ENCODE measurements at places on chromosomes 6 and 20.

GRCh38 chr6:46011188-46012085 lies 4.2 kb downstream of the CLIC5 start:
- peak; percentile 88 for DNase-seq

DNA sequence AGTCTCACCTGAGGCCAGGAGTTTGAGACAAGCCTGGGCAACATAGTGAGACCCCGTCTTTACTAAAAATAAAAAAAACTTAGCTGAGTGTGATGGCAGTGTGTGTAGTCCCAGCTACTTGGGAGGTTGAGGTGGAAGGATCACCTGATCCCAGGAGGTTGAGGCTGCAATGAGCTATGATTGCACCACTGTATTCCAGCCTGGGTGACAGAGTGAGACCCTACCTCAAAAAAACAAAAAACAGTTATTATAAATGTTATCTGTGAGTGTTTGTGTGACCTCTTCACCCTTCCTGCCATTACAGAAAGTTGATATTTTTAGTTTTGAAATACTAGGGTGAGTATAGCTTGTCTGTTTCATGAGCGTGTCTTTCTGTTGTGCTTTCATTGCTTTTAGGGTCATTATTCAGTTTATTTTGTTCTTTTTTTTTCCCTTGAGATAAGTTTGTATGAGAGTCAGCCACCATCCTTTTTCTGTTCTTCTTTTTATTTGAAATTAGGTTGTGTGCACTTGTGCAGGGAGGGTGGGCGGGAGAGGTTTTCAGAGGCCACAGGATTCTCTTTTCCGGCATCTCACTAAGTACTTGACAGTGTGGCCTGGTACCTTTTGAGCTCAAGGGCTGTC lies 26.2 kb downstream of the CDYL start:
- DNase-seq, result no peak

DNA sequence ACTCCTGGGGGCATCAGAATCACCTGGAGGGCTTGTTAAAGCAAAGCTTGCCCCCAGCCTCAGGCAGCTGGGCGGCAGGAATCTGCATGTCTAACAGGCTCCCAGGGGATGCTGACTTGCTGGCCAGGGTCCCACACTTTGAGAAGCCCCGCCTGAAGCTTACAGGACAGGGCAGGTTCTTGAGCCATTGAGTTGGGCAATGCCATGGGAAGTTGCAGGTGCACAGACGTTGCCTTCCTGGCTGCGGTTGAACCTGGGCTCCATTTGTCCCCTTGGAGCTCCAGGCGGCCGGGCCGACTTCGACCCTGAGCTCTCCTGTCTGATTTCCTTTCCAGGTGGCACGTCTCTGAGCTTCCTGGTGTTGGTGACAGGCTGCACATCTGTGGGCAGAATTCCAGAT lies 46.8 kb downstream of the SYNJ2 start:
- no peak for DNase-seq

DNA sequence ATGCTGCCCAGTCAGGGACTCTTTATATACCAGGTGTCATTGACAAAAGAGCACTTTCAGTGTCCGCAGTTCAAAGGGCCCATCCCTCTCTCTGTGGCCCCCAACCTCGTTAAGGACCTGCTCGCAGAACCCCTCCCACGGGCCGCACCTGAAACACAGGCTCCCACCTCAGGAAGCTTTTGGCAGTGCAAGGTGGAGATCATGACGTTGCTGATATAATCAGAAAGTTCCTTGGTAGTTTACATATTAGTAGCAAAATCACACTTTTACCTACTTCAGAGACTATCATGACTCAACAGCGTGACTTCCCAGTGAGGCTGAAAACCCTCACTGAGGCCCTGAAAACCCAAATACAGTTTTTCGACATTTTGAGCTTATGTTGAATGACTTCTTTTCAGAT lies 4.1 kb downstream of the TTLL2 start:
- DNase-seq, result peak; percentile 54

- DNase-seq, result no peak
Measured at GRCh38 chr6:163950159-163950558, 535.6 kb downstream of the QKI start.

DNA sequence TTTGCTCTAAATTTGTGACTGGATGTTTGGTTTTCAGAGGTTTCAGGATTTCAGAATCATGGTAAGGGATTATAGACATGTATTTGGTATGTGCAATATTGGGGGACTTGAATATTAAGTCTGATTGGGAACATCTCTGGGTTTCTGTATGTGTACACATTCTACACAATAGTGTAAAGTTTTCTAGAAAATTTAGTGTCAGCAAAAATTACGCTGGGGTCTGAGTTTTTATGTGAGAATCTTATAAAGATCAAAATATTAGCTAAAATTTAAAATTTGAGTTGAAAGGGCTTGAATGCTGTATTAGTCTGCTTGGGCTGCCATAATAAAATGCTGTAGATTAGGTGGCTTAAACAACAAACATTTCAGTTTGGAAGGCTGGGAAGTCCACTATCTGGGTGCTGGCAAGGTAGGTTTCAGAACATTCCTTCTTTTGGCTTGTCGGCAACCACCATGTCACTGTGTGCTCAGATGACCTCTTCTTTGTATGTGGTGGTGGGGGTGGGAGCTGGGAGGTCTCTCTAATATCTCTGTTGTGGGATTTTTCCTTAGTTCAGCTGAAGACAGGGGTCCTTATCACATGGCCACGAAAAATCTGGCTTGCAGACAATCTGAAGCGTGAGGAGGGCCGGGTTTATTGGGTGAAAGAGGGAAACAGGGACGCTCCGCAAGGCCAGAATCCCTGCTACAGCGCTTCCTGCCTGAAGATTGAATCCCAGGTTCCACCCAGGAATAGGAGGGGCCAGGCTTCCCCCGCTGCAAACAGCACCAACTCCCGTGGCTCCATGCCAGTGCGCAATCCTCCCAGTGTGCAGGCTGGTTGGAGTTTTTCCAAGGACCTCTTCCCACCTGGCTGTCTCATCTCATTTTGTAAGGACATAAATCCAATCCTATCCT lies 299.7 kb downstream of the PLCB1 start:
- DNase-seq, result no peak

DNA sequence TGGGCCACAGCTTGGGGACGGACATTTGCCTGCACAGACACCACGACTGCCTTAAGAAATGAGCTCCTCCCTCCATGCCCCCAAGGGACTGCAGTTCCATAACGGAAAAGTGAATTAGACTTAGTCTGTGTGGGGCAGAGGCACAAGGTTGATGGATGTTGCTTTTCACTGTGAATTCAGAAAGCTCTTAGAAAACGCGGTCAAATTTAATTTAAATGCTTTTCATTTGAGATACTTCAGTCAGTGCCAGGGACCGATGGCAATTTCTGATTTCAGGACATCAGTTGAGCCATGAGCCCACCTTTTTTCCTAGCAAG lies 356.4 kb downstream of the KIF16B start:
- DNase-seq, result no peak

DNA sequence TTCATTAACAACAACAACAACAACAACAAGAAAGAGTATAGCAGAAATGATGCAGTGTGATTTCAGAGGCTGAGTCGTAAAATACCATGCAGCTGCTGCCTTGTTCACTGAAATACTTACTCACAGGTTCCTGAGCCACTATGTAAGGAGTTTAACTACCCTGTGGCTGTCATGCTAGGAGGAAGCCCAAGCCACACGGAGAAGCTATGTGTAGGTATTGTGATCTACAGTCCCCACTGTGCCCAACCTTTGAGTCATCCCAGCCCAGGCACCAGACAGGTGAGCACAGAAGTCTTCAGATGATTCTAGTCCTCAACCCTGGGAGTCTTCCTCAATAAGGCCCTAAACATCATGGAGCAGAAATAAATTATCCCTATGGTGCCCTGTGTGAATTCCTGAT lies 14.6 kb upstream of the RALY start:
- DNase-seq, result no peak

- DNase-seq, result no peak
Measured at GRCh38 chr20:37142708-37143107, 36.4 kb upstream of the RPN2 start.

GRCh38 chr6:71248878-71249544 lies 39.6 kb upstream of the OGFRL1 start:
- no peak for DNase-seq

DNA sequence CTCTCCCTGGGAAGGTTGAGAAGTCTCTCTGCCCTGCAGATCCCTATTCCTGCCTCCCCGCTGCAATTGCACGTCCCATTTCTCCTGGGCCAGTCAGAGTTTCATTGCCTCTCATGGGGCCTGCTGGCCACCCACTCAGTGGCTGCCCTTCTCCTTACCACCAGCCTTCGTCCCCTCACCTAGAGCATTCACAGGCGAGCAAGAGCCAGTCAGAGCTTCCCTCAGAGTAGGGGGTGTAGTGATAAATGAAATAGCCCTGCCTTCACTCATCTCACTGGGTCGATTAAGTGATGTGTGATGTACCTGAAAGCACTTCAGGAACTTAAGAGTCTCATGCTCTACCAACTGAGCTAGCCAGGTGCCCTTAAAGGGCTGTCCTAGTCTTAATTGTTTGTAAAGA lies 52.0 kb upstream of the FANCE start:
- DNase-seq, result no peak

GRCh38 chr6:9225441-9225871 lies 790.1 kb upstream of the SLC35B3 start:
- no peak for DNase-seq

DNA sequence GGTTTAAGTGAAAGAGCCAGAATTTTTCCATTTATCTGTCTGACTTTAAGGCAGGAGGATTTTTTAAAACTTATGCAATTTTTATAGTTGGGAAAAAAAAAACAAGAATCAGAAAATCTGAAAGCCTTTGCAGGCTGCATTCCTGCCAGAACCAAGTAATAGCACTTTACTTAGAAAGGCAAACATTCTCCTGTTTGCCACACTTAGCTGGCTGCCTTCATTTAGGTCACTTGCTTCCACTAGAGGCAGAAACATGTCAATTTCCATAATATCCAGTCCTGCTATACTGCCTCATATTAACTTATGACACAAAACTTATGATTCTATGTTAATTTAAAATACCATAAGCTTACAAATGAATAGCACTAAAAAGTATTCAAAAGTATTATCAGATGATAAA lies 425.8 kb downstream of the FRK start:
- no peak for DNase-seq

DNA sequence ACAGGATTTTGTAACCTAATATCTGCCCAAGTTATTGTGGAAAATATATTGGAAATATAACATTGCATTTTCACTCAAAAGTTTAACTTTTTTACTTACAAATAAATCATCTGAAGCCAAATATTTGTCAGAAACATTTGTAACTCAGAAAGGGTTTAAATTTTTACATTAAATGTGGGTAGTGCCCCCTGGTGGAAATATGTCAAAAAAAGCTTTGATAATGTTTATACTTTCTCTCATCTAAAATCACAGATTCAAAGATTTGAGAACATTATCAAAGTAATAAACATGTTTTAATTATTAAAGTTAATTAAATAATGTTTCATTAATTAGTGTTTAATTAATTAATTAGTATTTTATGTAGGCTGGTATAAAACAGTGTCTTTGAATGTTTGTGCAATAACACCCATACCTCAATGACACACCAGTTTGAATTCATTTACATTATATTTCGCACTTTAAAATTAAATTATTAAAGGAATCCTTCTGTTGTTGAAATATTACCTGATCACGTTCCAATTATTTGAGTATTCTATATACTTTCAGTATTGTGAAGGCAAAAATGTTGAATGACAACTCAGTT lies 320.1 kb upstream of the FKBP1C start:
- peak; percentile 1 for DNase-seq

DNA sequence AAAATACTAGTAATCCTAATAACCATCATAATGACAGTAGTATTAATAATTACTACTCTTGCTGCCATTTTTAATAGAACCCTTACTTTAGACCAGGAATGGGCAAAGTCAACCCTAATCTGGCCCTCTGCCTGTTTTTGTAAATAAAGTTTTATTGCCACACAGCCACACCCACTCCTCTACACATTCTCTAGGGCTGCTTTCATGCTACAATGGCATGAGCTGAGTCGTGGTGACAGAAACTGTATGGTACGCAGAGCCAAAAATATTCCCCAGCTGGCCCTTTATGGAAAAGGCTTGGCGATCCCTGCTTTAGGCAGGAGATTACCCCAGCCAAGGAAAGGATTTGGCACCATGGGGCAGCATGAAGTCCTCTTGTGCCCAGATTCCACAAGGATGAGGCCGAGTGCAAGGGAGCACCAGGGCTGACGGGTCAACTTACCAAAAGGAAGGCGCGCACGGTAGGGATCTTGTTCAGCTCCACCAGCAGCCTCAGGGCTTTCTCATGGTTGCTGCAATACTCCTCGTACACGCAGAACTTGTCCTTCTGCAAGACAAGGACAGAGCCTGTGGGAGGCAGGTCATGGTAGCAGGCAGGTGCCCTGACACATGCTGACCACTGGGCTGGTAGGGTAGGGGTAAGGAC lies 93.6 kb downstream of the PREX1 start:
- DNase-seq, result no peak

DNA sequence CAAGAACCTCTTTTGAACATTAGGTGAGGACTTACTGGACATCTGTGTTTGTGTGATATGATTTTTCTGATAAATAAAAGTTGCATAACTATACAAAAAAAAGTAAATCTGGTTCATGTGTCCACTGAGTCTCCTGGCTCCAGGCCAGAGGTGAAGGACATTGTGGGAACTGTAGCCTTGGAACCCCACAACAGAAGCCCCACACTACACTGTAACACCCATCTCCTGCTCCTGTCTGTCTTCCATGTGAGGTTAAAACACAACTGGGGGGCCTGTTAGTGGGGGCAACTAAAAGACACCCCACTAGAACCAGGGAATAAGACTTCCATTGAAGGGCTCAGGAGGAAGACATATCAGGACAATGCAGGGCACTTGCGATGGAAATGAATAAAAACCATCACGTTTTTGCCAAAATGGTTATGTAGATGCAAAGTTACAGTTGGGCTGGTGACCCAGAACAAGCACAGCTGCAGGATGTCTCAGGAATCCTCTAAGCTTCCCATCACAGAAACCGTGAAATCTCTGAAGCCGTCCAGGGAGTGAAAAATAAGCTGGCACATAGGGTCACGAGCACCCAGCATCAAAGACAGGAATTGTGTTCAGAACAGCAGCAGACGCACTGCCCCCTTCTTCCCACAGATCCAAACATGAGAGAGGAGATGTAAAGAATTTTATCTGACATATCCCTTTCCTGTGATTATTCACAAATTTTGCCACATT lies 36.7 kb upstream of the PCSK2 start:
- DNase-seq, result no peak

- no peak for DNase-seq
Measured at GRCh38 chr20:17343091-17343490, 116.3 kb downstream of the PCSK2 start.

DNA sequence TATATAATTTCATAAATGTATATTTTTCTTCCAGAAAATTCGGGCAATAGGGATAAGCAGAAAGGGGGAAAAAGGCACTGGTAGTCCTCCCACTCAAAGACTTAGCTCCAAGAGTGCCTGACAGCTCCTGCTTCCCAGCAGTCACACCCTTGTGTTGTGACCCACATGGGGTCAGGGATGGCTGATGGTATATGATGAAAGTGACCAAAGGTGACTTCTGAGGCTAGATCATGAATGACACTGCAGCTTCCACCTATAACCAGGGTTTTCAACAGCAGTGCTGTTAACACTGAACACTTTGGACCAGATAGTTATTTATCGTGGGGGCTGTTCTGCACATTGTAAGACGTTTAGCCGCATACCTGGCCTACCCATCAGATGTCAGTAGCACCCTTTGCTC lies 22.3 kb downstream of the FAM50B start:
- no peak for DNase-seq

- DNase-seq, result no peak
Measured at GRCh38 chr6:133208183-133208755, 32.9 kb upstream of the EYA4 start.

All from activated CD4-positive, alpha-beta T cell treated with anti-CD3 and anti-CD28 coated beads, Interleukin-2, Interleukin-6, amounts not matched to agents 100 ng/mL and 50 ng/mL, durations not matched to agents 16 hours and 8 hours (primary cell).